Tracheal epithelial cell (primary cell): ENCODE measurements at places on chromosomes 5 and 9. TPM values are rescaled to one million over a fixed set of nuclear protein-coding genes. Genes with fewer than 3 reads are reported as not detected.

Gene MZB1
- total RNA-seq: 0.21 and 0.24 TPM in 2 replicates

Gene ADRB2
- total RNA-seq: 13.6 and 42.4 TPM in 2 replicates

Gene SCAI
- 3.9 and 6.0 TPM in 2 replicates for total RNA-seq

Gene SPARC
- 1.5 and 54.2 TPM in 2 replicates for total RNA-seq

Gene OLFM1
- 0.48 TPM in 1 of 2 replicates, not detected in the other for total RNA-seq

Gene PKD2L2
- under 0.01 TPM in 1 of 2 replicates, not detected in the other for total RNA-seq

Gene PRSS3
- total RNA-seq: 14.2 and 48.0 TPM in 2 replicates
